ENCODE measurements at places on chromosomes 5 and 9.

GRCh38 chr5:122179701-122180100, 50.4 kb downstream of the ZNF474 start:
- no peak for DNase-seq

GRCh38 chr5:66891184-66891925, 295.2 kb downstream of the MAST4 start:
- no peak for DNase-seq

DNA sequence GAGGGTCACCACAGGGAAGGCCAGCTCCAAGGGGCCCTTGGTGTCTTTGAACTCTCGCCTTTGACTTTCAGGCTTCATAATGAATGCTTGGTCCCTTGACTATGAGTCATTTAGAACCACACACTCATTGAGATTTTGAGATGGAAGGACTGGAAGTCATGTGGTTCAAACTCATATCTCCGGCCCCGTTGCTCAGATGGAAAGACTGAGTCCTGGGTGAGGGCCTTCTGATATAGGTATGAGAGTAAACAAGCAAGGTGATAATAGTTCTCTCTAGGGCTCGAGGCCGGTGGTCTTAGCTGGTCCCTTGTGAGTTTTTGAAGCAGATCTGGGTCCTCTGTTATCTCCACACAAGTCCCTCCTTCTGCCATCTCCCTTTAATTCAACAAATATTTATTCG, 210.6 kb downstream of the PAX5 start:
- DNase-seq: no peak

GRCh38 chr9:87322840-87323635, 174.6 kb upstream of the DAPK1 start:
- no peak for DNase-seq

DNA sequence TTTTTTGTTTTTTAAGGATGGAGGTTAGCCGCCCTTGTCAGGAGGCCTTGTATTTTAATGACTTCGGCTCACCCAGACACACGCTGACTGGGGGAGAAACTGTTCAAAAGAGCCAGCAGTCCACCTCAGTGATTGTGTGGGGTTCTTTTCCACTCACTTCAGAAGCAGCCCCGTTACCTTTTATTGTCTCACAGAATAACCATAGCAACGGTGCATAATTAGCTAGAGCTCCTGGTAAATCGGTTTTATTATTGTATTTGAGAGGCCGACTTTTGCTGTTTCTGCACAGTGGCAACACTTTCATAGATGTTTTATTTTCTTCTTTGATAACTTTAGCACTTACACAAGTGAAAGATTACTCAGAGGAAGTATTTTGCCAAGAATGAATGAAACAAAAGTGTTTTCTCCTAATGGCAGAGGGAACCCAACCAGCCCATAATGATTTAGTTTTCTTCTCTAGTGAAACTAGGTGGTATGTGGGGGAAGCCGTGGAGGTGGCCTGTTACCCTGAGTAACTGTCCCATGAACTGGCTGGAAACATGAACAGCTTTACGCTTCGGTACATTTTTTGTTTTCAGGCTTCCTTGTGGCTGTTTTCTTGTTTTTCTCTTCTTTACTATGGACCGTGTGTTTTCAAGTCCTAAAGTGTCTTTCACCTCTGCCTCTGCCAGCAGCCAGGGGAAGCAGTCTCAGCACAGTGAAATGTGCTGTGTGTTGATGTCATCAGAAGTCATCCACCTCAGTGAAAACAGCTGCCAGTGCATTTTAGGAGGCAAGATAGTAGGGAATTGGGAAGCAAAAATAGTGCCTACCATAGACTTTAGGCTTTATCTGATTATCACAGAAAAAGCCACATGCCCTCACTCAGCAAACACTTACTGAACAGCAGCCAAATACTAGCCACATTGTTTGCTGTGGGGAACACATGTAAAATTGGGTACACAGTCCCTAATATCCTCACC, 414.7 kb downstream of the KDM4C start:
- no peak for DNase-seq

DNA sequence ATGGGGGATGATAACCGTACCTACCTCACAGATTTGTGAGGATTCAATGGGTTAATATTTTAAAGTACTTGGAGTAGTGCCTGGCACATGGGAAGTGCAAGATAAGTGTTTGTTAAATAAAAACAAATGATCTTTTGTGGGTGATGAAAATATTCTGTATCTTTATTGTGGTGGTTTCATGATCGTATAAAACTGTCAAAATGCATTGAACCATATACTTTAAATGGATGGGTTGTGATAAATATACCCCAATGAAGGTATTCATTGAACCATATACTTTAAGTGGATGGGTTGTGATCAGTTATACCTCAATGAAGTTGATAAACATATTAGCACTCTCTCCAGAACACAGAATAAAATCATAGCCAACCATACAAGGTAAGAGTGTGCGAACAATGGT, 234.5 kb downstream of the CRB2 start:
- no peak for DNase-seq

- DNase-seq: no peak
Observed at GRCh38 chr5:38867416-38867815, 21.6 kb downstream of the OSMR start.

DNA sequence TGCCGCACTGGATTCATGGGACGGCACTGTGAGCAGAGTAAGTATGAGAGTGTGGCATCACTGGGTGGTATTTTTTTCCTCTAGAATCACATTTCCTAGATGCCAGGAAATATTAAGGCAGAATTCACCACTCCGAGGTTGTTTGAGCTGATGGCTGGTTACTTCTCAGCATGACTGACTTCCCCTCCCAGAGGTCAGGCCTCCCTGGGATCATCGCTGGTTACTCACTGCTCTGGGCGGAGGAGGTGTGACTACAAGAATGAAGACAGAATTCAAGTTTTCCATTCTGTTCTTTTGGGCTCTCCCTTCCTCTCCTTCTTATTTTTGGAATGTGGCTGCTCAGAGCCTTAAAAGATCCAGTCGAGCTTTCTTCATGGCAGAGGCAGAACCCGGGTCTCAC, 76.6 kb upstream of the PRRC1 start:
- no peak for DNase-seq

- DNase-seq: no peak
Observed at GRCh38 chr5:66213533-66213932, 69.4 kb downstream of the SREK1 start.

GRCh38 chr9:32665101-32665500, 29.6 kb upstream of the TAF1L start:
- DNase-seq: no peak

GRCh38 chr9:76292658-76293057, 101.6 kb downstream of the RFK start:
- no peak for DNase-seq

DNA sequence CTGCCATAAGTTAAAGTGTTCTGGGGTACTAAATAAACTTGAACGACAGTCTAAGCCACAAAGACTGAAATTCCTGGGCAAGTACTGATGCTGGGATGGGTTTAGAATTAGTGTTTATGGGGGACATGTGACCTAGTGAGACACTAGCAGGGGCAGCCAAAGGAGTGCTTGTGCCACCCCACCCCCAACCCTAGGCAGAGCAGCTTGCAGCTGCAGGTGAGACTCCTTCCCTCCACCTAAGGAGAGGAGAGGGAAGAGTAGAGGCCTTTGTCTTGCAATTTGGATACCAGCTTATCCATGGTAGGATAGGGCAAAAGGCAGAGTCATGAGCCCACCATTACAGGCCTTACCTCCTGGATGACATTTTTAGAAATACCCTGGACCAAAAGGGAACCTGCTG, 28.7 kb upstream of the PDE4D start:
- DNase-seq: no peak

- DNase-seq: no peak
Observed at GRCh38 chr9:117013440-117013995, 326.4 kb downstream of the TRIM32 start.

- DNase-seq: no peak
Observed at GRCh38 chr9:129810788-129811187, 7.8 kb downstream of the TOR1B start.

DNA sequence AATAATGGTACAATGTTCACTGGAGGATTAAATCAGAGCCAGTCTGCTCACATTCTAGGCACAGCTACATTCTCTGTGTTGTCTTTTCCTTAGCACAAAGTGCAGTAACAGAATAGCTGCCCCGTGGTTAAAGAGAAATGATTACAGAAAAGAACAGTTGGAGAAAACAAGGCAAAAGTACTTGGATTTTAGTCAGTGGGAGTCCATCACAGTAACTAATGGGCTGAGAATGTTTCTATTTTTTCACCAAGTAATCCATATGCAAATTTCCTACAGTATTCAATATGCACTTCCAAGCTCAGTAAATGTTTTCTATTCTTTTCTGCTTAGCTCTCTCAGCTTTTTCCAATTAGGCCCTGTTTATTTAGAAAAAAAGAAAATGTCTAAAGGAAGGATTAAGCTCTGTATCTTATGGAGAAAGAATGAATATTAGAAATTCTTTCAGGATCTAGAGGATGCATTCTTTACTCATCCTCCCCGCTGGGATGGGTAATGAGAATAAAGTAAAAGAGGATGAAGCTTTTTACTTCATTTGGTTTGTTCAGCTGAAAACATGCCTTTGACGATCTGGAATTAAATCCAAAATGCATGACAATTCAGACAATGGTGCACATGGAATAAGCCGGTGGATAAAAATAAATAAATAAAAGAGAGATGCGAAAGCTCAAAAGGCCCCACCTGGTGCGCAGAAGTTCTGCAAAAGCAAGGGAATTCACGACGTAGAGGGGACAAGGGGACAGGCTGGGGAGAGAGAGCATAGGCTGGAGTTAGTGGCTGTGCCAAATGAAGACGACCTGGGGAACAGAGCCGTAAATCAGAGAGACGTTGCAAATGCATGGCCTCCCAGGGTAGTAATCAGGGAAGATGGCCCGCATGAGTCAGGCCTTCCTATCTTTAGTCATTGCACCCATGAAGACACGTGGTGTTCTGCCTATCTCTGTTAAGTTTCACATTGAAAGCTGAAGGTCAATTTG, 345.2 kb downstream of the GLIS3 start:
- no peak for DNase-seq

GRCh38 chr5:123868267-123868666, 356.3 kb downstream of the CSNK1G3 start:
- no peak for DNase-seq

DNA sequence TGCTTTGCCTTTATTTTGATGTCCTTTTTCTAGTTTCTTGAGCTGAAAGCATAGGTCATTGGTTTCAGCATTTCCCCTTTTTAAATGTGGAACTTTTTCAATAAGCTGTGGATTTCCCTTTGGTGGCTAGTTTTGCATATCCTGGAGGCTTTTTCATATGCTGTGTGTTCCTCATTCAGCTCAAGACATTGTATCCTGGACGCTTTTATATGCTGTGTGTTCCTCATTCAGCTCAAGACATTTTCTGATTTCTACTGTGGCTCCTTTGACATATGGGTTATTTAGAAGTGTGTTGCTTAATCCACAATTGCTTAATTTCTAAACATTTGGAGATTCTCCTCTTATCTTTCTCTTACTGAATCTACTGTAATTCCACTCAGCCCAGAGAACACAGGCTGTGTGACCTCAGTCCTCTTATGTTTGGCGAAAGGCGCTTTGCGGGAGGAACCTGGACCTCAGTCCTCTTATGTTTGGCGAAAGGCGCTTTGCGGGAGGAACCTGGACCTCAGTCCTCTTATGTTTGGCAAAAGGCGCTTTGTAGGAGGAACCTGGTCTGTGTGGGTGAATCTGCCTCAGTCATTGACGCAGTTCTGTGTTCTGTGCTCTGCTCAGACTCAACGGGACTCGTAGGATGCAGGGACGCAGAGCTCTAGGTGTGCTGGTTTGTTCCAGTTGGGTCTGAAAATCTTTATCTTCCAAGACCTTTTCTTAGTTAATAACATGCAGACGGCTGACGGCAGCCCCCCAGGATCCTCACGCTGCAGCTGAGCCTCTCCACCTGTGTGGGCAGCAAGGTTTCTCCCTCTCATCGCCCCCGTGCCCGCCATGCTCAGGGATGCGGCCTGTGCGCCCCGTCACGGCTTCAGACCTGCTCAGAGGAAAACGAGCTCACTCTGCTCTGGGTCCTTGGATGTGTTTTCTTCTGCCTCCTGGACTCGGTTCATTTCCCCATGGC, 6.0 kb upstream of the SLC9A3 start:
- DNase-seq: no peak

DNA sequence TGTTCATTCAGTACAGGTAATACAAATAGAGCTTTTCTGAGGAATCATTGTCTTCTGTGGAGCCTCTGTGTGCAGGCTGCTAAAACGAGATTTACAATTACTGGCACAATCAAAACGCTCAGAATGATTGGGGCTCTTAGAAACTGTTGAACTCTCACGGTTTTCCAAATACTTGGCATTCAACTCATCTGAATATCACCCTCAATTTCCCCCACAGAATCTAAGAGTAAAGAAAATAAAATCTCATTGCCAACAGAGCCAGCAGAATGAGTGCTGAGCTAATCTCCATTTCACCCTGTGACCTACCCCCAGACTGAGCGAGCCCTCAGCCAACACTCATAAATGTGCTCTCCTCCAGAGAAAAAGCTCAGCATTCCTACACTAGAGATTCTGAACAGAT, 35.3 kb upstream of the TMED7 start:
- no peak for DNase-seq

- DNase-seq: no peak
Observed at GRCh38 chr9:76414661-76415060, 20.4 kb upstream of the RFK start.

- DNase-seq: no peak
Observed at GRCh38 chr9:89236955-89237573, 58.4 kb upstream of the SHC3 start.

- DNase-seq: no peak
Observed at GRCh38 chr5:116583085-116583861, 8.7 kb upstream of the SEMA6A start.

DNA sequence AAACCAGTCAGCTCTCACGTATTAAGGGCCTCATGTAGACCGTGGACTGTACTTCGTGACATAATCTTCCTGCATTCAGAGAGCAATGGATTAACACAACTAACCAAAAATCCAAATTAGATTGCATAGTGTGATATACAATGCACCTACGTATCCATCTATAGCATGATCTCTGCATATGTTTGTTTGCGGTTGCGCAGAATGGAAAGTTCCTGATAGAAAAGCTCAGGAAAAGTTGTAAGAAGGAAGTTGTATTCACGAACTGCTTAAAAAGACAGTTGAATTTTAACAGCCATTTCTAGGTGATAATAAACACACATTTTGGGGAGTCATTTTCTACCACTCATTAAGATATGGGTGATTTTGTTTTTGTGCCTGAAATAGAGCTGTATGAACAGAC, 869.0 kb downstream of the TLE4 start:
- no peak for DNase-seq

- DNase-seq: no peak
Observed at GRCh38 chr5:134463991-134464760, 52.5 kb upstream of the CDKN2AIPNL start.

- DNase-seq: peak; percentile 92
Observed at GRCh38 chr5:1315709-1316587, 21.1 kb upstream of the TERT start.

GRCh38 chr9:3074247-3074646, 230.4 kb upstream of the PUM3 start:
- DNase-seq: no peak

- no peak for DNase-seq
Observed at GRCh38 chr9:35237311-35237710, 75.5 kb downstream of the UNC13B start.

DNA sequence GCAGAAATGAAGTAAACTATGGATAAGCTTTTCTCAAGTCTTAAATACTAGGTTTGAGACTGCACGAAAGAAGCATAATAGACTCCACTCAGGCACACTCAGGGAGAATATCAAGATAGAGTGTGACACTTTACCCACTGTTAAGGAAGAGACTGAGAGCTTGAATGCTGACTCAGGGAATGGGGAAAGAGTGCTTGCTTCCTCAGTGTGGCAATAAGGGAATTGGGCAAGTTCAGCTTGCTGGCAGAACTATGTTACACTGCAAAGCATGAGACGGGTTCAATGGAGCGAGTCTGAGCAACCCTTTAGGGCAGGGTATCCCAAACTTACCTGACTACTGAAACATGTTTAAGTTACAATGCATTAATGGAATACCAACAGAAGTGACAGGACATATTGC, 237.7 kb upstream of the MEF2C start:
- DNase-seq: no peak

Measured in CD4-positive, CD25-positive, alpha-beta regulatory T cell (primary cell).